ENCODE measurements at places on chromosomes 4 and X.
A peak's percentile ranks its signal among the peaks of the same experiment; 100 is the strongest.

DNA sequence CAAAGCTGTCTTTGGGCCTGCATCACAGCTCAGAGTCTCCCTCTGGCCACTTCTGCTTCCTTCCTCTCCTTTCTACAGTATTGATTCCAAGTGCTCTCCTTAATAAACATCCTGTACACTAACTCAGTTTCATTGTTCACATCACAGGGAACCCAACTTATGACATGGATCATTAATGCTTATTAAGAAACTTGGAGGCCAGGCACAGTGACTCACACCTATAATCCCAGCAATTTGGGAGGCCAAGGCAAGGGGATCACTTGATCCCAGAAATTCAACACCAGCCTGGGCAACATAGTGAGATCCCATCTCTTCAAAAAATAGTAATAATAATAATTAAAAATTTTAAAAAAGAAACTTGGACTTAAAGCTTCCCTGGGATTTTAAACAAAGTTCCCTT is 89.2 kb upstream of the EFHC2 start:
- no peak for DNase-seq

- no peak for DNase-seq
Measured at GRCh38 chrX:11678158-11678557, 12.4 kb upstream of the ARHGAP6 start.

DNA sequence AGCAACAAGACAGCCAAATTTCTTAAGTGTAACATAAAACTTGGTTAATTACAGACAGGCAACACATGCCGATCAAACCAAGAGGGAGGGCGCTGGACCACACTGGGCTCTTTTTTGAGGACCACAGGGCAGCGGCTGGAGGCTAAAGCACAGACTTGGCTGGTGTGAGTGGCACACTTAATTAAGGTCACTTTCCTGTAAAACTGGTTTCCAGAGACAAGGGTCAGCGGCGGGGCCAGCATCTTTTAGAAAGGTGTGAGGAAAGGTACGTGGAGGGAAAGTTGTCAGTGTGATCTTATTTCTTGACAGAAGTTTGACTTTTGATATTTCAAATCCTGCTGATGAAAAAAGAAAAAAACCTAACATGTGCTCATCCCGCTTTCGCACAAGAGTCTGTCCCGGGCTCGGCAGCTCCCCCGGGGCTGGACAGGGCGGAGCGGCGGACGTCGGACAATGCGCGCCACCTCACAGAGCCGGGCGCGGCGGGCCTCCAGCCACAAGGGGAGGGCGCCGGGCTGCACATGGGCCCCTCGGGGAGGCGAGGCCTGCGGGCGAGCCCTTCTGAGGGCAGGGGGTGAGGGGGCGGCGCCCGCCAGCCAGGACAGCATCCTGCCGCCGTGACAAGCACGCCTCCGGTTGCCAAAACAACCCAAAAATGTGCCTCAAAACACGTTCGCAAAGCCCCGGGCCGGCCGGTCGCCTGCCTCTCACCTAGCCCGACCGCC is 660 bp upstream of the HSPA4L start:
- no peak for DNase-seq

- DNase-seq, result no peak
Measured at GRCh38 chr4:129335276-129335675, 239.3 kb downstream of the C4orf33 start.

- no peak for DNase-seq
Measured at GRCh38 chrX:123882391-123882790, 22.5 kb downstream of the XIAP start.

DNA sequence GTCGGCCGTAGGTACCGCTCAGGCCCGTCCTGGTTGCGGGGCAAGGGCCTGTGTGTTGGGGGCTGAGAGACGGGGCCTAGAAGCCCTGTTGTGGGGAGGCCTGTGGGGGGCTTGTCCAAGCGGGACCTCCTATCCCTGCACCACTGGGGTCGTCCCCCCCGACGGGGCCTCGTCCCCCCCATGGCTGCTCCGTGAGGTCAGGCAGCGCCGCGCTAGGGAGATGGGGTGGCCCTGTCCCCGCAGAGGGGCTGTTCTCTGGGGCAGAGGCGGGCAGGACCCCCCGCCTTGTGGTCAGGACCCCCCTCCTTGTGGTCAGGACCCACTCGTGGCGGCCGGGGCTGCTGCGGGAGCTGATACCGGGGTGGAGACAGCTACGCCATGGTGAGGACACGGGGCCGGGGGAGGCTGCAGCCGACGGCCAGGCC is 12.1 kb upstream of the GTPBP6 start:
- no peak for DNase-seq

GRCh38 chr4:112897543-112897942 is 151.9 kb upstream of the ANK2 start:
- DNase-seq, result no peak

- no peak for DNase-seq
Measured at GRCh38 chr4:122038896-122039295, 87.0 kb upstream of the TRPC3 start.

GRCh38 chr4:125573786-125574185 is 259.0 kb downstream of the FAT4 start:
- DNase-seq, result no peak

DNA sequence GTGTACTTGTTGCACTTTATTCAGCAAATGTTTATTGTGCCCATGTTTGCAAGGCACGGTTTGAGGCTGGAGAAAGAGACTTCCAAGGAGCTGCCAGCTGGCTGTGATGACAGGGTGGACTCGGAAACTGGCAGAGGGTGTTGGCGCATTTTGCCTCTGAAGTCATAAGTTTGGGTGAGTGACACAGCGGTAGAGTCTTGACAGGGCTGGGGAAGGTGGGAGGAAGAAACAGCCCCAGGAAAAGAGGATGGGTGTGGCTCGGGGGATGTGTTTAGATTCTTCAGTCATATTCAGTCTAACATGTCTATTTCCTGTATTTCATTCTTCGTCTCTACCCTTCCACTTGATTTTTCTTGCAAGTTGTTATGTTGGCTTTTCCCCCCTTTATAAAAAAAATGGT is 77.0 kb upstream of the STOX2 start:
- DNase-seq, result no peak

DNA sequence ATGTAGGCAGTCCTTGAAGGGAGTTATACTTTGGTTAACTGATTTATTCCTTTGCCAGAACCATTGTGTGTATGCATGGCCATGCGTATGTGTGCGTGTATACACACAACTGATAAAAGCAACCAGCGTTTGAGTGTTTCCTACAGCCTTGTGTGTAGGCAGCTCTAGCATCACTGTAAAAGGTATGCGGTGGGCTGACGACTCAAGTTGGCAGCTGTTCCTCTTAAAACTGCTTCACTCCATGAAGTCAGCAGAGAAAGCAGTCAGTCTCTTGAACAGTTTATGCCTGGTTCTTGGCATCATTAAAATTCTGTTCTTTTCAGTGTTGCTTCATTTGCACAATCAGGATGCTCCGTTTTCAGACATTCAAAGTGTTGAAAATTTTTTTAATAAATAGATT is 103.5 kb upstream of the FRMPD4 start:
- no peak for DNase-seq

DNA sequence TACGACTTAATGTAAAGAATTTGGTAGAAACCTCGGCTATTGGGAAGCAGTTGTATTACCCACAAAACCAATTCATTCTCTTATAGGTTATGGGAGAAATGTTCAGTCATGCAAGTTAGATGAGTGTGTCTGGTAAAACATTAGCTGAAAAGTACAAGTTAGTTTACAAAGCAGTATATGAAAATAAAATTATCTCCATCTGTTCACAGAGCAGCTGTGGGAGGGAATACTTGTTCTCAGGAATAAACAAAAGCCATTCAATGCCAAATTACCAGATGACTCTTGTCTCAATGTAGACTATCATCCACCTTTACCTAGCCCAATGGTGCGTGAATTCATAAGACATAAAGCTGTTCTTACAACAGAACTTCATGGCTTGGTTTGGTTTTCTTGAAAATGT is 28.6 kb downstream of the STAP1 start:
- no peak for DNase-seq

- no peak for DNase-seq
Measured at GRCh38 chr4:19707876-19708275, 543.8 kb upstream of the SLIT2 start.

DNA sequence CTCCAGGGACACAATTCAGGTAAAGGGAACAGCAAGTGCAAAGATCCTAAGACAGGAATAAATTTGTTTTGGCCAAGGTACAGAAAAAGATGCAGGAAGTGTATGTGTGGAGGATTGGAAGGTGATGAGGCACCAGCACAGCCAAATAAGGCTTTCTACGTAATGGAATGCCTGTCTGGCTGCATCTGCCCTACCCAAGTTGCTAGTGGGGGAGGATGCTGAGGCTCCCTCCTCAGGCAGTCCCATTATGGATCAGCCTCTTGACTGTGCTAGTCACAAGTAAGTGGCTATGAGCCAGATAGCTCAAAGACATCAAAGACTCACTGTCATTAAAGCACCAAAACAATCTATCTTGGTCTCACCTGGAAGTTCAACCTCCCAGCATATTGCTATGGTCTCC is 300.9 kb upstream of the FAT4 start:
- no peak for DNase-seq

GRCh38 chr4:147480502-147480890 is 401 bp upstream of the EDNRA start:
- no peak for DNase-seq

GRCh38 chr4:83866834-83867621 is 331.1 kb downstream of the GPAT3 start:
- DNase-seq, result no peak

DNA sequence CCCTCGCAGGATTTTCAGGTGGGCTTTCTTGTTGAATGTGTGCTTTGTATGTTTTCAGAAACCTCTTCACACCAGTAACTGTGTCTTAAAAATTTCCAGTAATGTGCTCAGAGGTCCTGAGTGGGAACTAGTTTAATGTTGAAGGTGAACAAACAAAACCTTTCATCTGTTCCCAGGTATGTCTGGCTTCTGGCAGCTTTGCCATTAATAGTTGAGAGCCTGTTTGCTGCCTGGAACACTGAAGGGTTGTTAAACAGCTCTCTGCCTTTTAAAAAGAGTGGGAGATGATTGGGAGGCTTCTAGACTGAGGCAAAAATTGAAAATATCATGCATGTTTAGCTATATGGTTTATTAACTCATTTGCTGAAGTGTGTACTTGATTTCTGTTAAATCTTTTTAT is 161.2 kb upstream of the AGTR2 start:
- no peak for DNase-seq

GRCh38 chr4:20773144-20773997 is 73.1 kb downstream of the PACRGL start:
- peak; percentile 44 for DNase-seq

GRCh38 chr4:39770005-39770404 is 72.1 kb downstream of the UBE2K start:
- DNase-seq, result no peak

DNA sequence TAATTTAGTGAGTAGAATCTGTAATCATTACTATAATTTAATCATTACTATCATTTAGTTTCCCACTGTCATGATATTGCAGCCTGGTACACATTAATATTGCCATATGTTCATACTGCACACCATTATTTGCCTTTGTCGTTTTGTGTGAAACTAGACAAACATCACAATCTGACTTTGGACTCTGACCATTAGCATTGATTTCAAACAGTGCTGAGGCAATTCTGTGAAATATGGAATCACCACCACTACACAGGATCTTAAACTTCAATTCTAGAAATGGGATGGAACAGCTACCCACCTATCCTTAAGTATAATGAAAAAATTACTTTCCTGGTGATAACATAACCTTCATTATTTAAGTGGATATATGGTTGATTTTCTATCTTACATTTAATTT is 98.3 kb downstream of the SORBS2 start:
- no peak for DNase-seq

- DNase-seq, result no peak
Measured at GRCh38 chrX:139692506-139692849, 15.5 kb downstream of the MCF2 start.

DNA sequence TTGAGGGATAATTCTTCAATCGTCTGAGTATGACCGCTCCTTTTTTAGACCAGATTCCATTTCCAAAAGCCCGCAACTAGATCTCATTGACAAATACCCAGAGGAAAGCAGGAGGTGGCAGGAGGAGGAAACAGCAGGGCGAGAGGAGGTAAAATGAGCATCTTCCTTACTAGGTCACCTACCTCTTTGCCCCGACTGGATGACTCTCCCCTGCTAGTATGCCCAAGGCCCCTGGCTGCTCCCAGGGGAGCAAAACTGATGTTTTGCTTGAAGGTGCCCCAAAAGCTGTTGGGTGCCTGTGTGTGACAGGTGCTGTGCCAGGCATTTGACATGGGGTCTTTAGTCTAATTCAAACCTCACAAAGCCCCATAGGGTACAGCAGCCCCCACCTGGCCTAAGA is 48.9 kb downstream of the C4orf50 start:
- no peak for DNase-seq

DNA sequence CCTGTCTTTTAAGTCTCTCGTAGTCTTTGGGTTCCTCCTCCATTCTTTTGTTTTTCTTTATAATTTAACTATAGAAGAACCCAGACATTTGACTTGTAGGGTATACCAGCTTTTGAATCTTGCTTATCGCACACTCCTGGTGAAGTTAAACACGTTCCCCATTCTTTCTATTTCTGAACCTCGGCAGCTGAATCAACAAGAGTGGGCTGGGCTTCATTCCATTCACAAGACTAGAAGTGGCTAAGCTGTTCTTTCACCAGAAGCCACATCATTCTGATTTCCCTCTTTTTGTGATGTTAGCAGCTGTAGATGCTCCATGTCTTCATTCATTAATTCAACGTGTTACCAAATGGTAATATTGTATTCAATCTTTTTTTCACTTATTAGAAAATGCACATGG is 167.9 kb downstream of the CORIN start:
- no peak for DNase-seq

GRCh38 chr4:19512086-19512485 is 739.6 kb upstream of the SLIT2 start:
- DNase-seq, result no peak

GRCh38 chr4:140049849-140050637 is 103.9 kb downstream of the MAML3 start:
- no peak for DNase-seq

- no peak for DNase-seq
Measured at GRCh38 chr4:80139671-80140070, 57.6 kb upstream of the PRDM8 start.

GRCh38 chrX:82945332-82945731 is 562.8 kb upstream of the POU3F4 start:
- no peak for DNase-seq

- DNase-seq, result no peak
Measured at GRCh38 chr4:181502611-181503010, 740.6 kb upstream of the TENM3 start.

GRCh38 chrX:152930516-152930915 is 32.6 kb downstream of the ZNF185 start:
- DNase-seq, result no peak

- no peak for DNase-seq
Measured at GRCh38 chrX:10286195-10286594, 129.4 kb downstream of the CLCN4 start.

GRCh38 chrX:22086003-22086402 is 53.9 kb downstream of the PHEX start:
- no peak for DNase-seq

DNA sequence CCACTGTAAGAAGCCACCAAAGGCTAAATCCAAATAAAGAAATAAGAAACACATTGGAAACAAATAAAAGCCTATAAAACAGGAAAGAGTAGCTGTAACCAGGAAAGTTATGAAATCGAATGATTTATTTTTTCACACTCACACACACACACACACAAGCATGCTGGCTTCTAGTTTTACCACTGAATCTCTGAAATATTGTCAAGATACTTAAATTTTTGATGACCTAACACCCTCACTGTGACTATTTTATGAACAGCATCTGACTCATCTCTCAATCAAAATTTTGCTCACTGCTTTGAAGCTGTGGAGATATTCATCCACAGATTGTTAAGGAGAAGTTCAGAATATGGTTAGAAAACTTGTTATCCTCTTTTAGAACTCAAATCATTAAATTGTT is 13.9 kb upstream of the GABRB1 start:
- DNase-seq, result no peak
